Osteocyte (in vitro differentiated cells): ENCODE measurements at places on chromosomes 1 and 21. TPM values are rescaled to one million over a fixed set of nuclear protein-coding genes. Genes with fewer than 3 reads are reported as not detected.

- H3K27ac ChIP-seq: no peak overlapping the region
- DNase-seq: no peak
- H3K4me1 ChIP-seq: no peaks in the 10 kb centered on the region
- H3K36me3 ChIP-seq: no peaks in the 10 kb centered on the region
- H3K4me3 ChIP-seq: no peak overlapping the region
- H3K27me3 ChIP-seq: peaks cover 16% of the 10 kb centered on the region
Observed at GRCh38 chr21:17585875-17586450, 26.7 kb downstream of the BTG3 start.

- no peak for DNase-seq
- H3K27ac ChIP-seq: no peak overlapping the region
- H3K36me3 ChIP-seq: peaks cover 5% of the 10 kb centered on the region
- peaks cover 54% of the 10 kb centered on the region for H3K4me1 ChIP-seq
- H3K4me3 ChIP-seq: no peak overlapping the region
- H3K27me3 ChIP-seq: no peaks in the 10 kb centered on the region
Observed at GRCh38 chr1:154958036-154958435, 2.1 kb upstream of the PBXIP1 start.

- H3K4me1 ChIP-seq: no peaks in the 10 kb centered on the region
- H3K27ac ChIP-seq: no peak overlapping the region
- H3K27me3 ChIP-seq: no peaks in the 10 kb centered on the region
- H3K4me3 ChIP-seq: no peak overlapping the region
- H3K36me3 ChIP-seq: no peaks in the 10 kb centered on the region
- no peak for DNase-seq
Observed at GRCh38 chr1:181469829-181470228, 13.5 kb upstream of the CACNA1E start.

DNA sequence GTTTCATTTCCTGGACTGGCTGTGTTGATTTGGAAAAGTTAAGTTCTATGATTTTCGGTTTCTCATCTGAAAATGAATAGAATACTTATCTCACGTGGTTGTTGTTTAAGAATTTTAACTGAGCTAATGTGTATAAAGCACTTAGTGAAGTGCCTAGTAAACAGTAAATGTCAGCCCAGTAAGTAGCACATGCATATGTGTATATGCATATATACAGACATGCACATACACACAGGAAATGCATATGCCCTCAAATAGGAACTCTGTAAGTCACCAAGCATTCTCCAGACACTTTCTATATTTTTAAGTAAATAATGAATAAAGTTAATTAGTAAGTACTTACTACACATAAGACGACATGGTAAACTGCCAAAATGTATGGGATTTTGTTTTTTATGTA is 128.6 kb downstream of the CLEC20A start:
- no peaks in the 10 kb centered on the region for H3K27me3 ChIP-seq
- DNase-seq: no peak
- H3K4me3 ChIP-seq: no peak overlapping the region

- H3K4me3 ChIP-seq: no peak overlapping the region
- no peak overlapping the region for H3K27ac ChIP-seq
- DNase-seq: no peak
Observed at GRCh38 chr1:65830306-65830705, 37.6 kb downstream of the PDE4B start.

Gene IL19
- total RNA-seq: not detected in 2 replicates

Gene MFSD2A
- total RNA-seq: 0.60 and 0.81 TPM in 2 replicates

Gene PMVK
- 29.5 and 34.5 TPM in 2 replicates for total RNA-seq

Gene DIPK1A
- total RNA-seq: 6.3 and 6.7 TPM in 2 replicates
